K562 (cell line): ENCODE measurements at places on chromosomes 6 and 20. TPM values are rescaled to one million over a fixed set of nuclear protein-coding genes. Genes with fewer than 3 reads are reported as not detected.

DNA sequence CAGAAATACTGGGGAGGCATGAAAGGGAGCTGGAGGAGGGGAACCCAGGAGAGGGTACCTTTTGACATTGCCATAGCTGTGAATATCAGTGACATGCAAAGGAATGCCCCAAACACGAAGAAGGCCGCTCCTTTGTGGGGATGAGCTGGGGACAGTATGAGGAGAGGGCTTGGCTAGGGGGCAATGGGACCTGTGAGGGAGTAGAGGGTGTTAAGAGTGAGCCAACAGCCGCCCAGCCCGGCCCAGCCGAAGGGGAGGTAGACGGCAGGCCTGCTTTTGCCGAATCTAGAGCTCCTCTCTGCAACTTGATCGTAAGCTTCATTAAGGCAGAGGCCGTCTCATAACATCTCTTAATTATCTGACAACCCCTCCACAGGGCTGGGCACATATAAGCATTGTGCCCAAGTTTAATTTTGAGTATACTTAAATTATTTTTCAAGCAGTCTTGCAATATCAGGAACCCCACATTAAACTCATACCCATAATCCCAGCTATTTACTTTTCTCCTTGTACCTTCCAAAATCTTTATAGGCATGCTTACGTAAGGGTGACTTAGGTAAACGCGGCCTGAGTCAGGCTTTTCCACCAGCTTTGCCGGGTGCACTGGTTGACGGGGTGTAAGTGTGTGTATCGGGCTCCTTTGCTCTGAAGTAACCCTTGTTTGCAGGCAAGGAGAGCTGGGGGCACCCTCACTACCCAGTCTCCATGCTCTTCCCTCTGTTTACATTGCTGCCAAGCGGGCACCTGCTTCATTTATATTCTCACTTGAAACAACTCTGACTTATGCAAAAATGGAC, 24.9 kb upstream of the VEGFA start:
- no peaks in the 10 kb centered on the region; the same call in 2 of the 3 replicates for H3K27me3 ChIP-seq
- H3K36me3 ChIP-seq = no peaks in the 10 kb centered on the region
- H3K27ac ChIP-seq = no peak overlapping the region
- H3K4me1 ChIP-seq = peaks cover 7% of the 10 kb centered on the region; the same call in 2 of the 3 replicates
- H3K4me3 ChIP-seq = no peak overlapping the region
- no peak for DNase-seq

GRCh38 chr20:4242376-4242775, 227.0 kb upstream of the RNF24 start:
- H3K4me1 ChIP-seq = peaks cover 11% of the 10 kb centered on the region
- H3K27ac ChIP-seq = no peak overlapping the region
- no peak overlapping the region for H3K4me3 ChIP-seq
- H3K36me3 ChIP-seq = no peaks in the 10 kb centered on the region
- no peak for DNase-seq
- H3K27me3 ChIP-seq = peaks cover 10% of the 10 kb centered on the region

DNA sequence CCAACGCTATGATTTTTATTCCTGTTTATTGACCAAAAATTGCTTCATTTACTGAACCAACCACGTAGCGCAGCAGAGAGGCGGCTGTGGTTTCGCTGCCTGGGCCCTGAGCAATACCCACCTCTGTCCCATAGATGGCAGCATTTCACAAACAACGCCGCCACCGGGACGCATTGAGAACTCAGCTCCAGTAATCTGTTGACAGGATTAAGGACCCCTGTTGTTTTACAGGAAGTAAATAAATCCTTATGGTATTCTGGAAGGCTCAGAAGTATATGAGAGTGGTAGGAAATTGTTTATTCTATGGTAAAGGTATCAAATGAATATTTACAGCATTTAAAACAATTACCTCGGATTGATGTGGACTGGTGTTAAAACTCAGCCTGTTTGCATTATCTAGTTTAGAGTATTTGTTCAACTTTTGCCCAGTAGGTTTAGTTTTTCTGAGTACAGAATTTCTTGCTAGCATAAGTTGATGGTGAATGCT, 547.9 kb upstream of the SLC35B3 start:
- H3K27me3 ChIP-seq = no peaks in the 10 kb centered on the region
- H3K27ac ChIP-seq = no peak overlapping the region
- DNase-seq = peak; percentile 80
- H3K4me3 ChIP-seq = no peak overlapping the region
- no peaks in the 10 kb centered on the region for H3K36me3 ChIP-seq

DNA sequence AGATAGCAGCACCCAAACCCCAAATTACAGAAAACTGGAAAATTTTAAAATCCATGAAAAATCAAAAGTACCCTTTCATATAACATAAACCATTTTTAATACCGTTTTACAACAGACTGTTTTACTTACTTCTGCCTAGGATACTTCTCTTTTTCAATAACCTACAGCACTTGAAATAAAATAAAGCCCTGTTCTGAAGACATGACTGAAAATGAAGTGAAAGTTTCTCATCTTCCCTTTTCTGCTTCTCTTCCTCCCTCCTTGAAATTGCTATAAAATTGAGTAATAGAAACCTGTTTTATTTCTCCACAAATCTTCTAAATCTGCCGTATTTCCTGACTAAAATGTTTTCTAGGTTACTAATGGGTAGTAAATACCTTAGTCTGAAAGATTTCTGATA, 20.3 kb downstream of the MMS22L start:
- H3K36me3 ChIP-seq = peaks cover 82% of the 10 kb centered on the region
- no peaks in the 10 kb centered on the region for H3K4me1 ChIP-seq
- no peak overlapping the region for H3K4me3 ChIP-seq
- H3K27me3 ChIP-seq = no peaks in the 10 kb centered on the region

DNA sequence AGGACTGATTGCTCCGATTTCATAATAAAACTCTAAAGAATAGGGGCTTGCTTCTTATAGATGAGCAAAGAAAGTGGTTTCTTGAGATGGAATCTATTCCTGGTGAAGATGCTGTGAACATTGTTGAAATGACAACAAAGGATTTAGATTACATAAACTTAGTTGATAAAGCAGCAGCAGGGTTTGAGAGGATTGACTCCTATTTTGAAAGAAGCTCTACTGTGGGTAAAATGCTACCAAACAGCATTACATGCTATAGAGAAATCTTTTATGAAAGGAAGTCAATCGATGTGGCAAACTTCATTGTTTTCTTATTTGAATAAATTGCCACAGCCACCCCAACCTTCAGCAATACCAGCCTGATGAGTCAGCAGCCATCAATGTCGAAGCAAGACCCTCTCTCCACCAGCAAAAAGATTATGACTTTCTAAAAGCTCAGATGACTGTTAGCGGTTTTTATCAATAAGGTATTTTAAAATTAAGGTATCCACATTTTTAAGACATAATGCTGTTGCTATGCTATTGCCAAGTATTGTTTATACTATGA, 12.7 kb upstream of the MTRF1L start:
- H3K36me3 ChIP-seq = no peaks in the 10 kb centered on the region
- H3K4me1 ChIP-seq = peaks cover 4% of the 10 kb centered on the region; the same call in 1 of the 2 replicates
- DNase-seq = no peak
- H3K4me3 ChIP-seq = no peak overlapping the region
- H3K27me3 ChIP-seq = no peaks in the 10 kb centered on the region

Gene L3MBTL1
- 7.7 and 7.9 TPM in 2 replicates for polyA plus RNA-seq

- H3K4me3 ChIP-seq = no peak overlapping the region
- no peaks in the 10 kb centered on the region; the same call in 2 of the 3 replicates for H3K4me1 ChIP-seq
- H3K27me3 ChIP-seq = no peaks in the 10 kb centered on the region
- H3K36me3 ChIP-seq = peaks cover 25% of the 10 kb centered on the region; the same call in 2 of the 3 replicates
These were observed 1.6 kb downstream of the SLC44A4 start for GRCh38 chr6:31877125-31877650.

DNA sequence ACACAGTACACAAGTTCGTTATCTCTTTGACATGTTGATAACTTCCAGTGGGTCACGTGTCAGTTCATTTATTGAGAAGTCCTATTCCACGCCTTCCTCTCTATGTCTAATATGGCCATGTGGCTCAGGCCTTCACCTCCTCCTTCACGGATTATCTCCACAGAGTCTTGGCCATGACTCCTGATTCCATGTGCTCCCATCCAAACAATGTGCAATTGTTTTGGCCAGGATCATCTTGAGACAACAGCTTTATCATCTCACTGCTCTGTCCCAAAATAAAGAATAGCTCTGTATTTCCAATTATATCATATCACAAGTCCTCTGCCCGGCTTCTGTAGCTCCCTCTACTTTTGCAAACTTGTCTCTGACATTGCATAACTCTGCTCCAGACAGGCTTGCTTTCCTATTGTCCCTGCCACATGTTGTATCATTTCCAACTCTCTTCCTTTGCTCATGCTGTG, 11.1 kb upstream of the TXNDC5 start:
- no peak overlapping the region for H3K27ac ChIP-seq
- peaks cover 7% of the 10 kb centered on the region for H3K4me1 ChIP-seq
- H3K27me3 ChIP-seq = peaks cover 35% of the 10 kb centered on the region

Gene BACH2
- polyA plus RNA-seq = 0.61 and 0.65 TPM in 2 replicates

DNA sequence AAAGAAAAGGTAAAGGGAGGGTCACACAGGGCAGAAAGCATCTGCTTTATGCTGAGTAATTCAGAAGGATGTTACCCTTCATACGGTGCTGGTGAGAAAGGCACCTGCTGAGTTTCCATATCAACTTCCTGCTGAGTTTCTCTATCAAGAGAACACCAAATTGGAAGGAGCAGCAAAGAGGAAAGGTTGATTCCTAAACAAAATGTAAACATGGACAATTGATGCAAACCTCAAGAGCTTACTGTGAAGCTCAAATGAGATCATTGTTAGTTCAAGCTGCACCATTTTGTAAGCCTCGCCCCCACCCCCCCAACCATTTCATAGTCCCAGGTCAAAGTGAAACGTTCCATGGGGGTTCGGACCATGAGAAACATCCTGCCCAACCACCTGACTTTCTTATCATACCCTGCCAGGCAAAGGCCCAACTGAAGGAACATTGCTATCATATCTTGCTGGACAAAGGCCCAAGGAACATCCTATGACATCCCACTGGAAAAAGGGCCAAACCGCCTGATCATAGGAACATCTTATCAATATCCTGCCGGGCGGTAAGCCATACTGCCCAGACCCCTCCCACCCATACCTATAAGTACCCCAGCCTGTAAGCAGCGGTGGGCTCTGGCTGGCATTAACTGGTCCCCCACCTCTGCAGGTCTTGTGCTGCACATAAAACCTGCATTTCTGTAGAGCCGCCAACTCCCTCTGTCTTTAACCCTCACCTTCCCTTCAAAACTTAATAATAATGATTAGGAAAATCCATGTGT, 171.6 kb downstream of the UBE3D start:
- H3K27ac ChIP-seq = peak overlapping the region; percentile 94
- peaks cover 13% of the 10 kb centered on the region; the same call in 1 of the 2 replicates for H3K4me1 ChIP-seq
- no peaks in the 10 kb centered on the region for H3K27me3 ChIP-seq
- H3K36me3 ChIP-seq = peaks cover 6% of the 10 kb centered on the region; the same call in 1 of the 3 replicates

Gene ADGB
- not detected in 2 replicates for polyA plus RNA-seq

GRCh38 chr6:105921781-105922180, 164.4 kb upstream of the PRDM1 start:
- no peaks in the 10 kb centered on the region for H3K4me1 ChIP-seq
- H3K4me3 ChIP-seq = no peak overlapping the region
- DNase-seq = no peak
- H3K27me3 ChIP-seq = peaks cover 14% of the 10 kb centered on the region

DNA sequence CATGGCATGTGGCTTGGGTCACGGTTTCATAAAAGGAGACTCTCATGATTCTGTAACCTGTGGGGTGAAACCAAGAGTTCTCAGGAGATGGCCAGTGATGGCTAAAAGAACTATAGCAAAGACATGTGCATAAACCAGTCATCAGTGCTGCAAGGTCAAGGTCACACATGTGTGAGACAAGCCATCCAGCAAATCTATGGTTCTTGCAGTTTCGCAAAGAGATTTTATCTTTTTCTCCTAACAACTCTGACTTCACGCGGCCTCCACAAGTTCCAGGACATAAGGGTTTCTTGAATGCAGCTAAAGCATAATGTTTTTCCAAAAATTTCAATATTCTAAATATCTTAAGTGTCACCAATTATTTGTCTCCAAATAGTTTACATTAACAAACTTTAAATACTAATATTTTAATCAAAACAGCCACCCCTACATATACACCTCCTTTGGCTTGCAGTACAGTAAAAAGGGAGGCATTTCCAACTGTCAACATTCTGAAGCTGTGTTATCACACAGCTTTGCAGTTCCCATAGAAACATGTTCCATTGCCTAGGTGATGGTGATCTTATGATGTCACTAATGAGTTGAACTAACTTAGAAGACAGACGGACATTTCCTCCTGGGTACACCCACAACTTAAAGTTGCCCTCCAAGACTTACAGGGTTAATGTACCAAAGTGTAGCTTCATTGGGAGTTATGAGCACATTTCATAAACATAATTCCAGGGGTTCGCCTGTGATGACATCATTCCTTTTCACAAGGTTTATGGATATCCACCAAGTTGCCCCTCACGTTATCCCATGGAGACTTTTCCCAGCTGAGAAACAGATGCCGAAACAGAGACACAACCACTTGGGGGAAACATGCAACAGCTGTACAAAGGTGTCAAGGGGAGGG, 250.9 kb upstream of the PDE10A start:
- no peaks in the 10 kb centered on the region for H3K36me3 ChIP-seq
- H3K27ac ChIP-seq = no peak overlapping the region
- H3K4me1 ChIP-seq = no peaks in the 10 kb centered on the region
- no peak overlapping the region for H3K4me3 ChIP-seq
- DNase-seq = no peak
- peaks cover 5% of the 10 kb centered on the region; the same call in 2 of the 3 replicates for H3K27me3 ChIP-seq

- DNase-seq = peak; percentile 42
- no peaks in the 10 kb centered on the region for H3K27me3 ChIP-seq
- no peak overlapping the region for H3K4me3 ChIP-seq
- H3K27ac ChIP-seq = no peak overlapping the region
- no peaks in the 10 kb centered on the region for H3K36me3 ChIP-seq
- peaks cover 45% of the 10 kb centered on the region for H3K4me1 ChIP-seq
These were observed 39.6 kb upstream of the MLN start for GRCh38 chr6:33843131-33844121.

- H3K36me3 ChIP-seq = no peaks in the 10 kb centered on the region
- no peak overlapping the region for H3K4me3 ChIP-seq
- no peak for DNase-seq
These were observed 401.0 kb downstream of the CDC5L start for GRCh38 chr6:44788387-44788981.

DNA sequence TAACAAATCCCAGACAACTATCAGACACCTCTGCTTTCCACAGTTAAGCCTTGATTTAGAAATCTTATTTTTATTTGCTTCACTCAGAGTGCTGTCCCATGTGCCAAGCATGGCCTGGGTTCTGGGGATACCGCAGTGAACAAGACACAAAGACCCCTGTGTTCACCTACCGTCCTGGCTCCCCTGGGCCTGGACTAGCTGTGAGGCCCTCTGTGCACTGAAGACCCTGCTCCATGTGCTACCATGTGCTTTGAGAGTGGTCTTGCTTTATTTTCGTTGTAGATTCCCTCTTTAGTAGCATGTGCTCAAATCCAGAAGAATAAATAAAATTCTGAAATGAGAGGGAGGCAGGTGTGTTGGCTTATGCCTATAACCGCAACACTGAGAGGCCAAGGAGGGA, 22.5 kb downstream of the SUMO4 start:
- DNase-seq = no peak
- no peak overlapping the region for H3K27ac ChIP-seq
- H3K27me3 ChIP-seq = peaks cover 40% of the 10 kb centered on the region
- H3K36me3 ChIP-seq = no peaks in the 10 kb centered on the region
- no peaks in the 10 kb centered on the region for H3K4me1 ChIP-seq

- peak; percentile 73 for DNase-seq
- H3K27ac ChIP-seq = peak overlapping the region; percentile 87
- H3K4me3 ChIP-seq = peak overlapping the region; percentile 76
- H3K36me3 ChIP-seq = peaks cover 35% of the 10 kb centered on the region
- peaks cover 42% of the 10 kb centered on the region for H3K4me1 ChIP-seq
These were observed 471 bp downstream of the EZR start for GRCh38 chr6:158818581-158819212.

GRCh38 chr20:13800728-13801134, 15.9 kb downstream of the NDUFAF5 start:
- no peak for DNase-seq
- peaks cover 82% of the 10 kb centered on the region for H3K36me3 ChIP-seq
- H3K4me3 ChIP-seq = no peak overlapping the region
- H3K4me1 ChIP-seq = no peaks in the 10 kb centered on the region
